ENCODE measurements at places on chromosomes 11 and 22.

DNA sequence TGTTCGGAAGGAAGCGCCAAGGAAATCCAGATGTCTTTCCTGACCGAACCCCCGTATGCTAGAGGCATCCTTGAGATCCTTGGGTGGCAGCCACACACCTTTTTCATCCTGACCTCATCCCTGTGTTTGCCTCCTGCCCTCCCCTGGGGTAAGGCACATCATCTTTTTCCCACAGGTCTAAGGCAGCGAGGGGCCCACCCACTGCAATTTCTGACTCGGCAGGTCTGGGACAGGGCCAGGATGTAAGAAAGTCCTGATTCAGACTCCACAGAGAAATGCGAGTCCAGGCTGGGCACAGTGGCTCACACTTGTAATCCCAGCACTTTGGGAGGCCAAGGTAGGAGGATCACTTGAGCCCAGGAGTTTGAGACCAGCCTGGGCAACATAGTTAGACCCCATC lies 10.5 kb downstream of the ZMAT5 start:
- DNase-seq: no peak

GRCh38 chr22:43826142-43827002 lies 14.3 kb upstream of the EFCAB6 start:
- DNase-seq: no peak

GRCh38 chr11:70255477-70256116 lies 14.9 kb upstream of the PPFIA1 start:
- no peak for DNase-seq

GRCh38 chr11:72410956-72411355 lies 23.4 kb downstream of the CLPB start:
- no peak for DNase-seq

- no peak for DNase-seq
Measured at GRCh38 chr11:133681901-133682300, 149.6 kb upstream of the OPCML start.

DNA sequence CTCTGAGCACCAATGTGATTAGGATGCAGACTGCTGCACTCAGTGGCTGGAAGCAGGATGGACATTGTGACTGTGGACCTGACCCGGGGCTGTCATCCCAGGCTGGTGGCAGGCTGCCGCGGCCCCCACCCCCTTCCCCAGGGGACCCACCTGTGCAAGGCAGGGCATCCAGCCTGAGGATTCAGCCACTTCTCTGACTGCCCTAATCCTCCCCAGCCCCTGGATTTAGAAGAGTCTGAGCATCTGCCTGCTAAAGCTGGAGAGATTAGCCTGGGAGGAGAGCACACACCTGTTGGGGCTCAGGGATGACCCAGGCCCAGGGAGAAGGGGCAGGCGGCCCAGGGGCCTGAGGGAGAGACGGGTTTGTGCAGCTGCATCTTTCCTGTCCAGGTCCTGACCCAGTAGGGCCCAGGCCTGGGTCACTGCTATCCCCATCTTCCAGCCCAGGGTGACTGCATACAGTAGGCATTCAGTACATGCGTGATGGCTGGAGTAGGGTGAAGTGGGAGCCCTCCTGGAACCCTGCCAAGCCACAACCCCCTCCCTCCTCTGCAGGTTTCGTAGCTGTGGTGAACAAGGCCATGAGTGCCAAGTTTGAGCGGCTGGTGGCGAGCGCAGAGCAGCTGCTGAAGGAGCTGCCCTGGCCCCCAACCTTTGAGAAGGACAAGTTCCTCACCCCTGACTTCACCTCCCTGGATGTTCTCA lies 12.1 kb downstream of the DPP3 start:
- no peak for DNase-seq

- DNase-seq: no peak
Measured at GRCh38 chr11:130003717-130004001, 1.0 kb upstream of the PRDM10 start.

All from stimulated activated CD4-positive, alpha-beta T cell treated with anti-CD3 and anti-CD28 coated beads, Interleukin-1b, Interleukin-23, amount 100 ng/mL, for 1 hour (primary cell).